Posterior vena cava (tissue), 2 donors: ENCODE measurements at places on chromosomes 7 and 10.

DNA sequence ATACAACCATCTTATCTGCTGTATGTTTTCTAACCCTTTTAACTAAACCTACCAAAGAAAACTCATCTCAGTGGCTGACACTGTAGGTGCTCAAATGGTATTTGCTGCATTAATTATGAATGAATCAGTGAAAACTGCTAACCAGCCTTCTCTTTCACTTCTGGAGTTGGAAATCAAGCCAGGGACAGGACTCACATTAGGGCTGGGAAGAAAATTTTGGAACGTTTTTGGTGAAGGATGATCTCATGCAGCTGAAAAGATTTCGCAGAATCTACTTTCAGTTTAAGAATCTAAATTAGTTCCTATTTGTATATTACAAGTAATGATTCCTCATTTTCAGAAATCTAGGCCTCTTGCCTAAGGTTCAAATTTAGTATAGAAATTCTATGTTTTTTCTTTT lies 12.9 kb downstream of the MTPN start:
- DNase-seq = no peak

DNA sequence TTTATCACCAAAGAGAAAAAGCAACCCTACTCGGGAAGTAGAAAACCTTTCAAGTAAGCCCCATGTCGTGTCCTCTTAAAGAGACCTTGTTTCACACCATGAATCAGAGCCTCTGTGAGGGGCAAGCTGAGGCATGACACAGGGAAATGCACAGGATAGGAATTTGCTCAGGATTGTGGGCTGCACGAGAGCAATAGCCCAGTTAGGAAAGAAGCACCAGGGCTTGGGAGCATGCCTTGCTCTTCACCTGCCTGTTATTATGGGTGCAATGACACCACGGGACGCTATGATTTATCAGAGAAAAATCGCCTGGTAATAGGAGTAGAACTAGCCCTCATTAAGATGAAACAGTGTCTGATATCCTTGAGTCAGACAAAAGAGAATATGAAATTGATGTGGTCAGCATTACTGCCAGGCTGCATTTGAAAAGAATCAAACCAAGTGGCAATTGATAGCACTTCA lies 562.9 kb upstream of the NRP1 start:
- DNase-seq = no peak

- DNase-seq = no peak
Measured at GRCh38 chr10:105210546-105210945, 569.5 kb downstream of the SORCS3 start.

DNA sequence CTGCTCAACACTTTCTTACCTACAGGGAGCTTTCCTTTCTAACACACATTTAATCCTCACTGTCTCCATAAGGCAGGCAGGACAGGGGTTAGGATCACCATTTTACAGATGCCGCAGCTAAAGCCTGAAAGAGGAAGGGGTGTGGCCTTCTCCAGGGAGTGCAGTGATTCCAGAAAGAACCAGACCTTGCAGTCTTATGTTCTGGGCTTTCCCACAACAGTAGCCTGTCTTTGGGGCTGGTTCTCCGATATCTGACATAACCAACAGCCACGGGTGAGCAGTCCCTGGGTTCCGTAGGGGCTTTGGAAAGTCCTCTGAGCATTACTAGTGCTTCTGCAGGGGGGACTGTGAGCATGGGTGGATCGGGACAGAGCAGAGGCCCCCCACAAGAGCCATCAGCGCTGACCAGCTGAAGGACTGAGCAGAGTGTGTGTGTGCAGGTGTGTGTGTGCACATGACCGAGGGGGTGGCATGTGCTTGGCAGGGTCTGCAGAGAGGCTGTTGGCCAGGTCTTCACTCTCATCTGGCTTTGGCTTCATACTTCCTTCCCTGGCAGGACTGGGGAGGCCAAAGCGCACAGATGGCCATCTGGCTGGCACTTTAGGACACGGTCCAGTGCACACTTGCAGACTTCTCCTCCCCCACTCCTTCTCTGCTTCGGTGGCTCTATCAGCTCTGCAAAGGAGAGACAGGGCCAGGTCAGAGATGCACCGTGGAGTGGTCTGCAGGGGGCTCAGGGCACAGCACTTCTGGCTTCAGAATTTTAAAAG lies 400.3 kb downstream of the RPS24 start:
- peak; percentile 76 for DNase-seq

- DNase-seq = no peak
Measured at GRCh38 chr7:32299133-32299702, 191.0 kb downstream of the LSM5 start.

DNA sequence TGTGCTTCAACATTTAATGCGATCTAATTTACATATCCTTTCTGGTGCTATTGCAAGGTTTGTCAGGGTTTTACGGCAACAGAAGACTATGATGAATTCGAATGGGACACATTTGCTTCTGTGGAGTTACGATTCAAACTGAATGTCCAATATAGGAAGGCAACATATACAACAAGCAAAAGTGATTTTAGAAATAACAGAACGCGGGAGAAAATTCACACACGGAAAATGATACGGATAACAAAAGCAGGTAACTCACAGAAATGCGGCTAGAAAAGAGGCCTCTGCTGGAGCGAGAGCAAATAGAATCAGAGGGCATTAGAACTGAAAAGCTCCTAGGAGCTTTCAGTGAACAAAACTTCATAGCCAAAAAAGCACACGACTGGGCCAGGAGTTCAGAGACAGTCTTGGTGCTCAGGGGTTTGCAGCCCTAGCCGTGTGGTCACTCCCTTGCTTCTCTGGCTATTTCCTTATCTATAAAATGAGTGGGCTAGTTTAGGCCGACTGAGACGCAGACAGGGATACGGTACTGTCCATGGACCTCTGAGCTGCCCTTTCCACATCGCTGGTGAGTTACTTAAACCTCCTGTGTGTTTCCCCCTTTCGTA lies 557 bp upstream of the TAX1BP1 start:
- DNase-seq = no peak

- DNase-seq = no peak
Measured at GRCh38 chr10:29026802-29027580, 261.9 kb upstream of the LYZL1 start.

DNA sequence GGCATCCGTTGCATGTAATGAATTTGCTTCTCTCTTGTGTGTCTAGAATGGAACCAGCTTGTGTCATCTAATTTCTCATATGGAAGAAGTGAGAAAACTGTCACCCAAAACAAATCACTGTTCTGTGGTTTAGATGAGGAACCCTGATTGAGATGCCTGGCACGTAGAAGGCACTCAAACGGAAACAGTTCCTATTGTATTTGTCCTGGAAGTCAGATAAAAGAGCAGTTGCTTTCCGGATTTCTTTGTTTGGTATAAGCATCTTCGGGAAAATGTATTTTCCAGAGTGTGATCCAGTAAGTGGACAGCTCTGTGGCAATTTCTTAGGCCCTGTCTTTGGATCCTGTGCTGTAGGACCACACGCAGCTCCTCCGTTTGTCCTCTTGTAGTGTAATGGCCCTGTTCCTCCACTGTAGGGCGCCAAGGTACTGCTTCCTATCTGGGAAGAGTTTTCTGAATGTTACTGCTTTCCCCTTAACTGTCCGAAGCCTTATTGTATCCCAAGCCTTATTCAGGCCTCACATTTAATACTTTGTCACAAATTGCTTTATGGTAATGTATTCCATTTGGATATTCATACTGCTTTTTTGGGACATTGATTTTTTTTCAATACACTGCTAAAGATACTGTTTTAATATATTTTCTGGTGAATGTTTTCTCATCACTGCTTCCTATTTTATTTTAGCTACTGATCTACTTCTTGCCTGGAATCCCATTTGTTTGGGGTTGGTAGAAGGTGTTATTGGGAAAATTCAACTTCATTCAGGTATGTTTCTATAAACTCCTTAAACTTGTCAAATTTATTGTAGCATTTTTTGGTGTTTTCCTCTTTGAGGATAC lies 24.8 kb downstream of the INPP5F start:
- DNase-seq = peak; percentile 82

GRCh38 chr10:43204042-43204942 lies 62.6 kb downstream of the RASGEF1A start:
- peak; percentile 64 for DNase-seq

DNA sequence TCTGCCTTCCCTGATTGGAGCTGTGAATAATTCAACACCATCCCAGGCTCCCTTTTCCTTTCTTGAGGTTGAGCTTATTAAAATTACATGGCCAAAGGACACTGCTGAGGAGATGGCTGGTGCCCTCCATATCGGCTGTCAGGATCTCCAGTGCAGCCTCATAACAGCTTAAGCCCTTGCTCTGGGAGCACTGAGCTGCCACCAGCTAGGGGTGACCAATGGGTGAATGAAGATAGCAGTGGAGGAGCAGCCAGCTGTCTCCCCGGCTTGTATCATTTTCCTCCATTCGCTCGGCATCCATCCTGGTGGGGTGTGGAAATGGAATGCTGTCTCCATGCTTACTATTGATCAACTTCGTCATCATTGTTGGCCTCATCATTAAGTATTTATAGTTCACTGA lies 154.6 kb downstream of the TMEM178B start:
- no peak for DNase-seq

- DNase-seq = peak; percentile 92
Measured at GRCh38 chr7:83468251-83468739, 180.6 kb downstream of the SEMA3E start.

DNA sequence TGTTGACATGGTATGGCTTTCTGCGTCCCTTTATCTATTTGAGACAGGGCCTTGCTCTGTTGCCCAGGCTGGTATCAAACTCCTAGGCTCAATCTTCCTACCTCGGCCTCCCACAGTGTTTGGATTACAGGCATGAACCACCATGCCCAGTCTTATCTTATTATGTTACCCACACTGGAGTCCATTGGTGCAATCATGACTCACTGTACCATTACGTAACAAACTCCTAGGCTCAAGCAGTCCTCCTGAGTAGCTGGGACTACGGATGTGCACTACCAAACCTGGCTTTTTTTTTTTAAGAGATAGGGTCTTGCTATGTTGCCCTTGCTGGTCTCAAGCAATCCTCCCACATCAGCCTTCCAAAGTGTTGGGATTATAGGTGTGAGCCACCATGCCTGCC lies 66.7 kb downstream of the CCDC3 start:
- no peak for DNase-seq

DNA sequence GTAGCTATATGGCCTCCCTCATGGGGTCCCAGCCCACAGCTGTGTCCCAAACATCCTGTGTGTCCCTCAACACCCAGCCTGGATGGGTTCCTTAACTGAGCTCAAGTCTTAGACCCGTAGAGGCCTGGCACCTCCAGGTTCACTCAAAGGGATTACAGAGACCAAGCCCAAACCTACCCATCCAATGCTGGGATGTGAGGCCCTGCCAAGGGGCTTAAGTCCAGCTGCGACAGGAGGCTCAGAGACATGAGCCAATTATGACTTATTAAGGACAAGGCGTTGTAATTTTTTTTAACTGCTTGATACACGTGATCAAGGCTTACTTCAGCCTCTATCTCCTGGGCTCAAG lies 105.6 kb upstream of the RET start:
- no peak for DNase-seq

GRCh38 chr10:62812672-62813439 lies 3.3 kb downstream of the EGR2 start:
- DNase-seq = no peak

GRCh38 chr10:133405844-133406527 lies 12.0 kb downstream of the MTG1 start:
- DNase-seq = peak; percentile 26

- DNase-seq = no peak
Measured at GRCh38 chr7:27048438-27048837, 47.4 kb downstream of the HOXA1 start.

- DNase-seq = no peak
Measured at GRCh38 chr7:31122649-31123058, 70.5 kb downstream of the ADCYAP1R1 start.
